Endothelial cell of umbilical vein (primary cell): ENCODE measurements at places on chromosomes 7 and 10. TPM values are rescaled to one million over a fixed set of nuclear protein-coding genes. Genes with fewer than 3 reads are reported as not detected.

GRCh38 chr7:18292584-18292983 is 203.0 kb upstream of the HDAC9 start:
- no peak for DNase-seq

DNA sequence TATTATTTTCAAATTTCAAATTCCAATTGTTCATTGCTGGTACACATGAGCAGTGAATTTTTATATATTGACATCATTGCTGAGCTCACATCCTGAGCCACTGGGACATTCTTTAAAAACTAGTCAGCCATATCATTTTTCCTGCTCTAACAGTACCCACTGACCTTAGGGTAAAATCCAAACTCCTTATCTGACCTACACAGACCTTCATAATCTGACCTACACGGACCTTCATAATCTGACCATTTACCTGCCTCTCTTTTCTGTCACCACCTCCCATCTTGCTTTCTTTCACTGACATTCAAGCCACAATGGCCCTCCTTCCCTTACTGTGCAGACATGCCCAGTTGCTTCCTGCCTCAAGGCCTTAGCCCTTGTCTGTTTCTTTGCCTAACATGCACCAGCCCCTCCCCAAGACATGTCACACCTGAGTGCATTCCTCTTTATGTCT is 16.1 kb upstream of the CUZD1 start:
- DNase-seq = peak; percentile 78

DNA sequence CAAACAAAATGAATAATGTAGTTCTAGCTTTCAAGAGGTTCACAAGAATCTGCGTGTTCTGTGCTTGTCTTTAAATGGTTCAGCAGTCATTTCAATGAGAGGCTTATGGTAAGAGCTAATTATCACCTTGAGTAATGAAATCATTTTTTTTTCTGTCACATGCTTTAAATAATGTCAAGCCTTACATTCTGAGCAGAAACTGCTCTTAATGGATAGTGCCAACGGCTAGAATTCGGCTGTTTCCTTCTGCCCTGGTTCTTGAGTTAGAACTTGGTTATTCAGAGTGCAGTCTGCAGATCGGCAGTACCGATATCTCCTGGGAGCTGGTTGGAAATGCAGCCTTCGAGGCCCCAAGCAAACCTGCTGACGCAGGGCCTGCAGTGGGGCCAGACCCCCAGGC is 316.2 kb downstream of the CAMK1D start:
- no peak for DNase-seq

GRCh38 chr7:42035210-42035609 is 201.8 kb downstream of the GLI3 start:
- DNase-seq = no peak

DNA sequence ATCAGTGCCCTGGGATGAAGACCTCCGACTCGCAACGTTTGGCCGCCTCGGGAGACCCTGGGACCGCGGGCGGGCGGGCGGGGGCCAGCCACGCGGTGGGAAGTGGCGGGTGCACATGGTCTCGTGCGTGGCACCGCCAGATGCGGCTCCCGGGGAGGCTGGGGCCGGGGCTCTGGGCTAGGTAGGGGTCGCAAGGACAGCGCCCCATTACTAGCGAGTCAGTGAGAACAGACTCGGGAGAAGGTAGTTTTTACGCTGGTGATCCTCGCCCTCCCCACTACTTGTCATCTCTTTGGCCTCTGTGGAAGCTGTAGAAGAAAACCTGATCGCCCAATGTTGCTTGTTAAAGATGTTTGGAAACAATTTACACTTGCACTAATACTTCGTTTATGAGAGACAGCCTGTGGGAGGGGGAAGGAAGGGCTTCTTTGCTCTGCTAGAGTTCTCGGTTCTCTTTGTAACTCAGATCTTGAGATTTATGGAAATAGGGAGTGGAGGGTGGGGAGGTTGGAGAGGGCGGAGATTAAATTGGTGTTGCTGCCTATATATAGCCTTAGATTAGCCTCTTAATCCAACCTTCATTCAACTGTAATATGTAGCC is 591 bp downstream of the BZW2 start:
- peak; percentile 43 for DNase-seq

- no peak for DNase-seq
Observed at GRCh38 chr10:83432261-83433045, 706.9 kb upstream of the GHITM start.

DNA sequence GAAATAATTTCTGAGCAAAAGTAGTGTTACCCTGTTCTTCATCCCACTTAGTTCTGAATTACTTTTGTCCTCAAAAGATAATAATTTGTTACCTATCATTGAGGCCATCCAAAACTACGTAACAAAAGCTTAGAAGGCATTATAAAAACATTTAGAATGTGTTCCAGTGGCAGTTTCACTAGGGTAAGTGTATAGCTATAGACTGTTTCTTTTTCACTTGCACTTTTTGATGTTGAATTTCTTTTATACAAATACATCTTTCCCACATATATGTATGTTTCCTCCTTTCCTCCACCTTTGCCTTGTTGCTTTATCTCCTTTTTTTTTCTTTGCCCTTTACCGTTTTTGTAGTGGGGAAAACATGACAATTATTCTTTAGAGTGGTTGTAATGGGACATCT is 33.5 kb downstream of the CAPZA2 start:
- DNase-seq = no peak

GRCh38 chr7:67413670-67414069 is 417.0 kb downstream of the TYW1 start:
- no peak for DNase-seq

GRCh38 chr10:114174695-114175188 is 739 bp upstream of the CCDC186 start:
- DNase-seq = no peak

GRCh38 chr7:88042157-88042556 is 108.1 kb downstream of the ADAM22 start:
- DNase-seq = no peak

- peak; percentile 94 for DNase-seq
Observed at GRCh38 chr7:112422842-112423496, 27.3 kb upstream of the IFRD1 start.

DNA sequence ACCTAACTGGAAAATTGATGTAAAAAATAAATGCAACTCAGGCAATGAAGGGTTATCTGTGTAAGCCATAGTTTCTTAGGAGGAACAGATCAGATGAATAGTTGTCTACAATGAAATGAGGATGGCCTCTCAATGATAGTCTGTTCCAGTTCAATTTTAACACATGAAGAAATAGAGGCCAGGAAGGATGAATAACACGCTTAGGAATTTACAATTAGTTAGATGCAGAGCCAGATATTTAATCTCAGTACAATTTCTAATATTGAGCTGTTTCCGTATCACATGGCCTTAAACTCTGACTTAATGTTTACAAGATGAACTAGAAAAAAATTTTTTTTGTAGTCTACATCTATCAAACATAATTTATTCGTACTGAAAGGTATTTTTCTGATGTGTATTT is 176.6 kb downstream of the GALNT11 start:
- DNase-seq = peak; percentile 55

- DNase-seq = no peak
Observed at GRCh38 chr10:58714409-58714808, 201.7 kb downstream of the BICC1 start.

DNA sequence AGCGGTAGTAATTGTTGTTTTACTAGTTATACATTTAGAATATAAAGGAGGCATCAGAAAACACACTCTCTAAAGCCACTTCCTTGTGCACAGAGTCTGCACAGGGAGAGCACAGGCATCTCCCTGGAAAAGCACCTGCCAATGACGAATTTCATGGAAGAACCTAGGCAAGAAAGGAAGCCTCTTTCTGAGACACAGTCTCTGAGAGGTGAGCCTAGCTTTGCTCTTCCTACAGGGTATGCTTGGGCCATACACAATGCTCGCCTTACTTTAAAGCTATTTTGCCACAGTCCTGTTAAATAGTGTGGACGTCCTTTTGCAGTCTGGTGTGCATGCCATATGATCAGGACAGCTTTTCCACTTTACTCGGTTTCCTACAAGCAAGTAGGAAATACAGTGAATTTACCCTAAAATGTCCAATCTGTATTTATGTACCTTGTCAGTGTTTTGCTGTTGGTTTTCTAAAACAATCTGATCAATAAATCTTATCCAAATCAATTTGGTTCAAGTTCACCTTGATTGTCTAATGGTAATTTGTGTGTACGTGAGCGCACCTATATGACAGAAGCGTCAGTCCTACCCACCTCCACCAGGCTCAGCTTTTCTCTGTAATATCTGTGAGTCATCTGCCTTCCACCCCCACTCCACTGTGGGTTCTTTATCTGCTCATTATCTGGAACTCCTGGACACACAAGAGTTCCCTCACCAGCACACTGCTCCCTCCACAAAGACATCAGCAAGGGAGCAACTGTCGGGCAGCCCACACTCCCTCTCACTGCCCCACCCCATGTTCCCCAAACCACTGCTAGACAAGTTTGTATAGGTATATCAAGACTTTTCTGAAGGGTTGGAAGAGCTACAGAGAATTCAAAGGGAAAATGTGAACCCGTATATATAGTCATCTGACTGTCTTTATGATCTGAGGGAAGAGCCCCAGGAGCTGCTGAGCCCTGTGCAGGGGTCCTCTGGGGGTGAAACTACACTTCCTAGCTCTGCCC is 65.2 kb downstream of the KLHDC10 start:
- DNase-seq = no peak

DNA sequence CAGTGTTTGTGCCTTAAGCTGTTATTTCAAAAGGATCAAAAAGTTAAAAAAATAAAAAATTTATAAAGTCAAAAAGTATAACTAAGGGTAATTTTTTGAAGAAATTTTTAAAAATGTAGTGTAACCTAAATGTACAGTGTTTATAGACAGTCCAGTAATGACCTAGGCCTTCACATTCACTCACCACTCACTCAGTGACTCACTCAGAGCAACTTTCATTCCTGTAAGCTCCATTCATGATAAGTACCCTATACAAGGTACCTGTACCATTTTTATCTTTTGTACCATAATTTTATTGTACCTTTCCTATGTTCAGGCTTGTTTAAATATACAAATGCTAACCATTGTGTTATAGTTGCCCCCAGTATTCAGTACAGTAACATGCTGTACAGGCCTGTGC is 21.5 kb downstream of the DNAJC9 start:
- no peak for DNase-seq

- DNase-seq = peak; percentile 18
Observed at GRCh38 chr10:48614481-48615390, 9.9 kb upstream of the ARHGAP22 start.

- DNase-seq = no peak
Observed at GRCh38 chr10:21514129-21514817, 11.2 kb downstream of the SKIDA1 start.

GRCh38 chr7:50812841-50813475 is 30.3 kb upstream of the GRB10 start:
- DNase-seq = peak; percentile 83

DNA sequence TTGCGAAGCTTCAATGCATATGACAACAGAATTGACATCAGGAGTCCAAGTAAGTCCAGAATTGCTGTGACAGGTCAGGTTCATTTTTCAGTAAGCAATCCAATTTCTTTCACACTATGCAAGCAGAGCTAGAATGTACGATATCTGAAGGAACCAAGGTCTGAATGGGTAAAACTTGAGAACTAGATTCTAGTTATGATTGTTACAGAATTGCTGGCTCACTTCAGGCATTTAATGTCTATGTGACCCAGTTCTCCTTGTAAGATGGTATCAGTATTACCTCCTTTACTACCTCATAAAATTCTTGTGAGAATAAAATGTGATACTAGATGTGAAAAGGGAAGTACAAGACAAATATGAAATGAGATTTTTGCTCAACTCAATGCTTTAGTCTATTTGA is 159.6 kb downstream of the GPR158 start:
- no peak for DNase-seq

GRCh38 chr10:81472927-81473470 is 402.0 kb upstream of the NRG3 start:
- DNase-seq = no peak

- peak; percentile 94 for DNase-seq
Observed at GRCh38 chr10:4127518-4128315, 342.7 kb upstream of the KLF6 start.

DNA sequence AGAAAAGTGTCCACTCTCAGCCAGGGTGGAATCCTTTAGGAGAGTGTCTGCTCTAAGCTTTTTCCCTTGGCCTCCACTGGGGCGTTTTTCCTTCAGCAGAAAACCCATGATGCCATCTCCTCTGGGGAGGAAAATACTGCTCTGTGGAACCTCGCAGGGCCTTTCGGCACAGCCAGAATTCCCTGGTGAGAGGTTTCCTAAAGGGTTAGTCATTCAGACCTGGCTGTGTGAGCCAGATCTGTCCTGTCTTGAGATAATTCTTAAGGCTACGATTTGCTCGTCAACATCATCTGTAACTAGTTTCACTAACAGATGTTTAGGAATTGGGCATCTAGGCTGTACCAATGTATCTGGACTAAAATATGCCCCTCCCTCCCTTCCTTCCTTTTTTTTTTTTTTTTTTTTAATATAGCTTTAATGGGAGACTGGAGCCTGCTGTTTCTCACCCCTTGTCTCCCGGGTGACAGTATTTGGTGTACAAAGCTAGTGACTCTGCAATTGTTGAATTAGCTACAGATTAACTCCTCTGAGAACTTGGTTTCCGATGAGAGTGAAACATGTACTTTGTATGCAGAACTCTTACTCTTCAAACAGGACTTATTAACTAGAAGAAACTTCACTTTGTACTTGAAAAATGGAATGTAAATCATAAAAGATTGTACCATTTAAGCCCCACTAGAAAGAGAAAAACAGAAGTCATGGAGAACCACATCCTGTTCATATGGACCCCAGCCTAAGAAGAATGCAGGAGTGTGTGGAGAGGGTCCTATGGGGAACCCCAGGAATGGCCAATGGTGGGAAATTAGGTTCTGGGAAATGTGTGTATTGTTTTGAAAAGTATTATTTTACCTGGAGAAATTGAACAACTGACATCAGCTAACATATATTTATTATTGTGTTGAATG is 230.9 kb downstream of the CAMK1D start:
- no peak for DNase-seq

DNA sequence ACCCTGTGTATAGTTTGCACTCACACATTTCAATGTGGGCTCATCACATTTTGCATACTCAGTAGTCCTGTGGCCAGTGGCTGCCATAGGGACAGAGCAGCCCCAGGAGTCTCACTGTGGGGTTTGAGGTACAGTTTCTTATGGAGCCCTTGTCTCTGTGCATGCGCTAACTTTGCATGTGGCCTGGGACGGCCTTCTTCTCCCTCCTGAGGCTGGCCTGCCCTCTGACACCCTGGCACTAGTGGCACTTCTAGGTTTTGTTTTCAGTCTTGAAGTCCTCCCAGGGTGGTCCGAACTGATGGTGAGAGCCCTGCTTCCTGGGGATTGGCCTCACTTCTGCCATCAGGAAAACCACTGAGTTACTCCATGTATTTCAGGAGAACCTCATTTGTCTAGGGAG is 21.2 kb downstream of the NACAD start:
- DNase-seq = no peak

- DNase-seq = no peak
Observed at GRCh38 chr7:136061433-136061832, 84.3 kb upstream of the MTPN start.

Gene TRAPPC14
- polyA plus RNA-seq = 13.3 and 15.6 TPM in 2 replicates

Gene ITPRID1
- not detected in 2 replicates for polyA plus RNA-seq

Gene GIMAP4
- 38.6 and 56.6 TPM in 2 replicates for polyA plus RNA-seq

Gene LGI1
- not detected in 2 replicates for polyA plus RNA-seq

Gene UBE2D4
- 19.8 and 27.1 TPM in 2 replicates for polyA plus RNA-seq

Gene PIP
- polyA plus RNA-seq = not detected in 2 replicates

Gene EN2
- polyA plus RNA-seq = not detected in 2 replicates

Gene SLC18A3
- polyA plus RNA-seq = 0.03 TPM in 1 of 2 replicates, not detected in the other

Gene COL26A1
- 0.03 TPM in 1 of 2 replicates, not detected in the other for polyA plus RNA-seq

Gene SRGN
- polyA plus RNA-seq = 331 and 384 TPM in 2 replicates
